Cortex of kidney (tissue), 1 donor: ENCODE measurements at places on chromosomes 1 and 21.

DNA sequence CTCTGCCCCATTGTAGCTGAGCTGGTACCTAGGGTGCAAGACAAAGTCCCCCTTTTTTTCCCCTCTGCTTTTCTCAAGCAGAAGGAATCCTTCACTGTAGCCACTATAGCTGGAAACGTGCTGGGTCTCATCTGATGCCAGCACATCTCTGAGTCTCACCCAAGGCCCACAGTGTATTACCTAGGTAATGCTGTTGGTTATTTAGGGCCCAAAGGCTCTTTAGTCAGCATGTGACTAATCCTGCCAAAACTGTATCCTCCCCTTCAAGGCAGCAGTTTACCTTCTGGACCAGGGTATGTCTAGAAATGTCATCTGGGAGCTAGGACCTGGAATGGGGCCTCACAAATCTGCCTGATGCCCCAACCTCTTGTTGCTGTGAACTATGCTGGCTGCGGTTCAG lies 423.4 kb downstream of the NUF2 start:
- no peak for DNase-seq

- DNase-seq, result no peak
These were observed 260.9 kb downstream of the SRGAP2C start for GRCh38 chr1:121445679-121446078.

DNA sequence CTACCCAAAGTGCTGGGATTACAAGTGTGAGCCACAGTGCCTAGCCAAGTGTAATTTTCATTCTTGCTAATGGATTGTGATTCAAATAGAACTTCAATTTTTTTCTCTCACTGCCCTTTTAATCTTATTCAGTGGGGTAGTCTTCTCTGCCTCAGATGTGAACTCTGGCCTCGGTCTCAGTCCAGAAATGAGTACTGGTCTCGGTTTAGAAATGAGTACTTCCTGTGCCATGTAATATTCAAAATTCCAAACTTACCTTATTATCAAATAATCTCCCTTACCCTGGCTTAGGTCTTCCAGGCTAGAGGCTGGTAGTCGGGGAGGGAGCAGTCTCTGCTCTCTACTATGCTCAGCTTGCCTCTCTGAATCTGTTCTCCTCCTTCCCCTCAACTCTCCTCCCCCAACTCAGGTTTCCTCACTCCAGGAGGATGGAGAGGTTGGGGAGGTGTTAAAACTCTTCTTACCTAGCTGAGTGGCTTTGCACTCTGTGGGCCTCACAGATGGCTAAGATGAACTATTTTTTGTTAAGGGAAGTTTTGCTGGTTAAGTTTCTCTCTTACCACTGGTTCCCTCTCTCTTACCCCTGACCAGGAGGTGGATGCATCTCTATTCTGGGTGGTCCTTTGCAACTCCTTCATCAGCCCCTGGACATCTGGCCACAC lies 4.8 kb upstream of the SLAMF9 start:
- no peak for DNase-seq

- no peak for DNase-seq
These were observed 159.5 kb downstream of the SLC45A1 start for GRCh38 chr1:8477166-8477982.

DNA sequence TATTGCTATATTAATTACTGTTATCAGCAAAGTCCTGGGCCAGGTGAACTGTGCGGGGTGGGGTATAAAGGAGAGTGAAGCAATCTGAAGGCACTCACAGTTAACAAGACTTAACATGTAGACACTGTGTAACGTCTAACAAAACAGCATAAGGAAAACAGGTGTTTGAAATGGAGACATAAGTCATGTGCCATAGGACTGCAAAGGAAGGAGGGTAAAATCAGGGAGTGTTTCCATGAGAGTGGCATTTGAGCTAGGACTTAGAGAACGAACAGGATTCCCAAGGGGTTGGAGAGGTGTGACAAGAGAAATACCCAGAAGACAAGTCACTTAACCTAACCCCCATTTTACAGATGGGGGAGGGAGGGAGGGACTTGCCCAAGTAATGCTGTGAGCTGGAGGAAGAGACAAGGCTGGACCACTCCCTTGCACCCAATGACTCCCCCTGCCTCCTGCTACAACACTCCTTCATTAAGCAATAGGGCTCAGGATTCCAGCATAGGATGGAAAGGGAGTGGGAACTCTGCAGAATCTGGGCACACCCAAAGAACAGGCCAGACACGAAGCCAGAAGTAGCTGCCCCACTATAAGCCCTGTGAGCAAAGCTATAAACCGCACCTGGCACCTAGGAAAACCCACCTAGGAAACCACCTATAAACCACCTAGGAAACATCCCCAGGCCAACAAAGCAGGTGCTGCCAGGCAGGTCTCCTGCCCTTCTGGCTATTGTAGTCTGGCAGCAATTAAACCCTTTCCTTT lies 6.6 kb downstream of the PEF1 start:
- no peak for DNase-seq
